CD4-positive, alpha-beta T cell (primary cell): ENCODE measurements at places on chromosomes 5 and 9. TPM values are rescaled to one million over a fixed set of nuclear protein-coding genes. Genes with fewer than 3 reads are reported as not detected.

KLHL3 gene
- 25.9 TPM for total RNA-seq

PTGDS gene
- 40.6 TPM for total RNA-seq

PCDHA12 gene
- total RNA-seq = not detected

APC gene
- total RNA-seq = 22.8 TPM

C6 gene
- total RNA-seq = not detected

NSUN2 gene
- total RNA-seq = 48.3 TPM

CTXN3 gene
- total RNA-seq = not detected

TNPO1 gene
- total RNA-seq = 74.7 TPM

IRX1 gene
- not detected for total RNA-seq

ZNG1E gene
- total RNA-seq = 39.2 TPM

SPATA6L gene
- total RNA-seq = 9.4 TPM

C5orf58 gene
- total RNA-seq = not detected

KIF4B gene
- total RNA-seq = not detected

CDKN2B gene
- total RNA-seq = not detected

TLR4 gene
- total RNA-seq = 0.34 TPM

NMUR2 gene
- total RNA-seq = not detected

SMARCA2 gene
- total RNA-seq = 268 TPM

ZNF169 gene
- total RNA-seq = 3.5 TPM

SLC25A48 gene
- total RNA-seq = not detected

RUFY1 gene
- total RNA-seq = 21.8 TPM

SQSTM1 gene
- total RNA-seq = 260 TPM

PAEP gene
- not detected for total RNA-seq

MCIDAS gene
- total RNA-seq = not detected

WDR55 gene
- 40.1 TPM for total RNA-seq

OSMR gene
- not detected for total RNA-seq
